ENCODE measurements at places on chromosomes 5 and 9.

GRCh38 chr9:93280661-93281259 lies 96.8 kb downstream of the WNK2 start:
- DNase-seq = no peak

- no peak for DNase-seq
Measured at GRCh38 chr5:75668977-75669689, 48.1 kb downstream of the POC5 start.

DNA sequence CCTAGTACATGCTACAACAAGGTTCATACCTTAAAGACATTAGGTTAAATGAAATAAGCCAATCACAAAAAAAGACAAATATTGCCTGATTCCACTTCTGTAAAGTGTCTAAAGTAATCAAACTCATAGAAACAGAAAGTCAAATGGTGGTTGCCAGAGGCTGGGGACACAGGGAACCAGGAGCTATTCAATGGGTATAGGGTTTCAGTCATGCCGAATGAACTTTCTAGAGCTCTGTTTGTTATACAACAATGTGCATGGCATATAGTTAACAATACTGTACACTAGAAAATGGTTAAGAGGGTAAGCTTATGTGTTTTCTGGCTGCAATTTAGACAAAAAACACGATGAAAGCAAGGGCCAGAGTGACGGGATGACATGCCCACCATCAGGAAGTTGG lies 70.8 kb upstream of the EGFLAM start:
- no peak for DNase-seq

GRCh38 chr5:135484674-135485086 lies 32.5 kb upstream of the TIFAB start:
- DNase-seq = no peak

DNA sequence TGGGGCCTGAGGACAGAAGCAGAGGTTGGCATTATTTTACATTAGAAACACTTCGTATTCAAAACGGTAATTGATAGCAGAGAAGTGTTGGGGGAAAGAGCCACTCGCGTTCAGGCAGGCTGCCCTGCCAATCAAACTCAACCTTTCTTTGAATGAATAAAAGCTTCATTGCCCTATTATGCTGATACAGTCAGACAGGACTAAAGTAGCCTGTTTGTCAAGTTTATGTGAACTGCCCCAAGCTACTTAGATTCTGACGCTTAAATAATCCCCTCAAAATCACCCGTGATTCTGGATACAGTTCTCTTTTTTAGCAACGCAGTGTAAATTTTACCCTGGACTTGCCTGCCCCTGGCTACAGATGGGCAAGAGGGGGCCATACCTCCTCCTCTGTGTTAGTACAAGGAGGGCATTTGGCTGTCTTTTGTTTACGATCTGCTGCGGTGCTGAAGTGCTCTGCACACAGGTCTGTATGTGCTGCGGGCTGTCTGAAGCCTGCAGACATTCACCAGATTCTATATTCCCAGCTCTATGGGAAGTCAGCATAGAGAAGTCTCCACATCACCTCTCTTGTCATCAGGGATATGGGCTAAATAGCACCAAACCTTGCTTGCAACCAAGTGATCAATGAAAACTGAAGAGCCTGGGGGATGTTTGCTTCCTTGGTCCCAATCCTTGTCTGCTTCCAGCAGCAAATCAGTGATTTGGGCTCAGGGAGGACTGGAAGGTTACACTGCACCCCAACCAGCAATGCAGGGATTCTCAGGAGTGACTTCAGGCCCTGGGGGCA lies 218.4 kb downstream of the EBF1 start:
- DNase-seq = no peak
